Tibial artery (tissue), 4 donors: ENCODE measurements at places on chromosomes 7 and 10.

DNA sequence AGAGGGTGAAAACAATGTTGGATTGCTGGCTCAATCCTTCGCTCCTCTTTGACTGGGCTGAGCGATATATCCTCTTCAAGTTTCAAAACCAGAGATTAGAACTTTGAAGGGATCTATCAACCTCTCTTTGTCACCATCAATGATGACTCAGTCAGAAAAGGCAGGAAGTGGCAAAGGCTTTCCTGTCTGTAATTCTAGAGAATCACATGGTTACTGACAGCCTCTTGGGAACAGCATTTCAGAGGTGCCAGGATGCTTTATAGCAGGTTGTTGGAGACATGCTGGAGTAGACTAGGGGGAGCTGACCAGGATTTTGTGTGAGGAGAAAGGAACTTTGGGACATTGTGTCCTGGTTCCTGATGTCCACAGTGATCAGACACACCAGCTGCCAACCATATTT, 81.3 kb downstream of the PRKCQ start:
- DNase-seq: no peak

DNA sequence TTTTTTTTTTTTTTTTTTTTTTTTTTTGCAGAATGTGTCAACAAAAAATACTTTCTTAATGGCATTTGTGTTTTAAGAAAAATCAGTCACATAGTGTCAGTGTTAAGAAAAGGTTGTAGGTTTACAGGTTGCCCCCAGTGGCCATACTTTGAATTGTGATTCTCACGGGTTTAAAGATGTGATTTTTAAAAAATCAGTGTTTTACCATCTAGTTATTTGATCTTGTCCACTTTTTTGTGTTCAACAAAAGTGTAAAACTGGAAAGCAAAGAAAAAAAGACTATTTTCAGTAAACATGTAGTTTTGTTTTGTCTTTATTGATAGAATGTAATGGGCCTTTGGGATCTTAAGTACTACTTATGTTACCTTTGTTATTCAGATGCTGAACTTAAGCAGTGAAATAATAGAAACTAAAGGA, 25.7 kb downstream of the SUV39H2 start:
- DNase-seq: no peak

DNA sequence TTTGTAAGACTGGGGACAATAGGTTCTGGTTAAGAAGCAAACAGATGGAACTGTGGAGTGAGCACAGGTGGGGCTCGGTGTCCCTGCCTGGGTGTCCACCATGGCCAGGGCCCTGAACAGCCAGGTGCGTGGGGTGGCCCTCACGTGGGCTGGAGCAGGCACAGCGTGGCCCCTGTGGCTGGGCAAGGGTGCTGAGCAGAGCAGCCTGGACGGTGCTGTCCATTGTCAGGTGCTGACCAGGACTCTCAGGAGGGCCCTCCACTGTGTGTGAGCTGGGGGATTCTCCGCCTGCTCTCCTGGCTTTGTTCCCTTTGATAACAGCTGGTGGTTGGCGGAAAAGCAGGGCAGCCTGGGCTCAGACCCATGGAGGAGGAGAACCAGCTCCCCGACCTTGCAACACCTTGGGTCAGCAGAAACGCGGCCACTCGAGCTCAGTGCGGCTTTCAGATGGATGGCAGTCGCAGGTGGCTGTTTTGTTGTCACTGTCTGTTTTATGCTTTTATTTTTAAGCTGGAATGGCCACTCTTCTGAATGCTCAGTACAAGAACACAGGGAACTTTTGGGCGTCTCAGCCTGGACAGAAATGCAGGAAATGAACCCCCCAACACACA, 273.9 kb upstream of the ADARB2 start:
- DNase-seq: no peak

GRCh38 chr10:103232772-103233488, 12.8 kb upstream of the RPEL1 start:
- DNase-seq: no peak

DNA sequence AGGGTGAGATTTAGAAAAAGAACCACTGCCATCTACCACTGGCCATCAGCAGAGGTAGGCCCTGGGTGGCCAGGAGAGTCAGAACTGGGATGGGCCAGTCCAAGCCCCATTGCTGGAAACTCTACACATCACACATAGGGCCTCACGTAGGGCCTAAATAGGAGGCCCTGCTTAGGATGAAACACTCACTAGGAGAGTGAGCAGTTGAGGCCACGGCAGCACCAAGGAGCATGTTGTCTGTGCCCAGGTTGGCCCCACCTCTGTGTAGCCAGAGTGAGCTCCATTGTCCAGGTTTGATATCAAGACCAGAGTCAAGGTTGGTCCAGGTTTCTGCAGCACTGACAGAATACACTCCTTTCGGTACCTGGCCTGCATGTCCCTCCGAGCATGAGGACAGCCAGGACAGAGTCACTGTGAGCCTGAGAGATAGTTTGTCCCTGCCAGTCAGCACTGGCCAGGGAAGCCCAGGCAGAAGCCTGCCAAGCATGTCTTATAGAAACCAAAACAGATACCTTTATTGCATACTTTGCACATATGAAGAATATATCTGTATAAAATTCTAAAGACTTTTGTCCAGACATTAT, 77.9 kb upstream of the CAMK2B start:
- DNase-seq: no peak

GRCh38 chr10:24550680-24551079, 173.0 kb downstream of the ARHGAP21 start:
- DNase-seq: no peak

DNA sequence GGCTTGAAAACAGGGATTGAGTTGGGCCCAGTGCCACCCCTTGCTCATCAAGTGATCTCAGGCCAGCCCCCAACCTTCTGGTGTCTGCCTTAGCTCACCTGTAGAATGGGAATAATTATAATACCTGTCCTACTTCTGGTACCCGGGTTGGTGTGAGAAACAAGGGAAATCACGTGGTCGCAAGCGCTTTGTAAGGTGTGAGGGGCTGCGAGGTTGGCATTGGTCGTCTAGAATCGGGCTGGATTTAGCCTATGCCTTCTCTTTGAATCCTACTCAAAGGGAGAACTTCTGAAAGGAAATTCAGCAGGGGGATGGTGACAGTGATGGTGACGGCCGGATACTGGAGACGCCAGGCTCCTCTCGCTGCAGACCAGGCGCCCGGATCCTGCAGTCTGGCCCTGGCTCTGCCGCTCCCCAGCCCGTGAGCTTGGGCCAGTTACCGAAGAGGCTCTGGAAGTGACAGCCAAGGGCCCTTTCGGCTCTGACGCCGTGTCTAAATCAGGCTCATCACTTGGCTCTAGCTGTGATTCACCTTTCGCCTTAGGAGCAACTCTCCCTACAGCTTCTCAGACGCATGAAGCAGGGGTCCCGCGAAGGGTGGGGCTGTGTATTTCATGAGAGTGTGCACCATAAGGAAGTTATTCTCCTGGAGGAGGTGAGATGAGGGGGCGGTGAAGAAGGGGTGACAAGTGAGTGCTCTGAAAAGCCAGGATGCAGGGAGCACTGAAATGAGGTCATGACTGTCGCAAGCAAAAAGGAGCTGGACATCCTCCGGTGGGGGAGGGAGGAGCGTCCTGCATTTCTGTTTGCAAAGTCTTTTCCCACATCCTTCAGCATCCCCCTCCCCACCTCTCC, 4.0 kb upstream of the CREB5 start:
- DNase-seq: no peak

GRCh38 chr10:69397972-69398371, 18.7 kb downstream of the TACR2 start:
- no peak for DNase-seq

DNA sequence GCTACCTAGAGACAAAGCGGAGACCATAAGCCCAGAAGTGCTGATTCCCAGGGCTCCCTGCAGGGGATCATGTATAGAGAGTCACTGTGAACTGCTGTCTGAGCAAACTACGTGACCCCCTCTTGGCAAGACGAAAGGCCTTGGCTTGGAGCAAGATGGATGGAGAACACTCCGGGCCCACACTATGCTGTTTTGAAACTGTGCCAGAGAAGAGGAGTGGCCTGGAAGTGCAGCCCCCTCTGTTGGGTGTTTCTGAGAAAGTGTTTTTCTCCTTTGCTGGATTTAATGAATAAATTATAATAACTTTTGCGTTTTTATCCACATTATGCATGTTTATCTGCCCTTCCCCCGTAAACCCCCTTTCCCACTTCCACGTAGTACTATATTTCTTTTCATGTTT, 639.3 kb upstream of the GALNT17 start:
- no peak for DNase-seq

DNA sequence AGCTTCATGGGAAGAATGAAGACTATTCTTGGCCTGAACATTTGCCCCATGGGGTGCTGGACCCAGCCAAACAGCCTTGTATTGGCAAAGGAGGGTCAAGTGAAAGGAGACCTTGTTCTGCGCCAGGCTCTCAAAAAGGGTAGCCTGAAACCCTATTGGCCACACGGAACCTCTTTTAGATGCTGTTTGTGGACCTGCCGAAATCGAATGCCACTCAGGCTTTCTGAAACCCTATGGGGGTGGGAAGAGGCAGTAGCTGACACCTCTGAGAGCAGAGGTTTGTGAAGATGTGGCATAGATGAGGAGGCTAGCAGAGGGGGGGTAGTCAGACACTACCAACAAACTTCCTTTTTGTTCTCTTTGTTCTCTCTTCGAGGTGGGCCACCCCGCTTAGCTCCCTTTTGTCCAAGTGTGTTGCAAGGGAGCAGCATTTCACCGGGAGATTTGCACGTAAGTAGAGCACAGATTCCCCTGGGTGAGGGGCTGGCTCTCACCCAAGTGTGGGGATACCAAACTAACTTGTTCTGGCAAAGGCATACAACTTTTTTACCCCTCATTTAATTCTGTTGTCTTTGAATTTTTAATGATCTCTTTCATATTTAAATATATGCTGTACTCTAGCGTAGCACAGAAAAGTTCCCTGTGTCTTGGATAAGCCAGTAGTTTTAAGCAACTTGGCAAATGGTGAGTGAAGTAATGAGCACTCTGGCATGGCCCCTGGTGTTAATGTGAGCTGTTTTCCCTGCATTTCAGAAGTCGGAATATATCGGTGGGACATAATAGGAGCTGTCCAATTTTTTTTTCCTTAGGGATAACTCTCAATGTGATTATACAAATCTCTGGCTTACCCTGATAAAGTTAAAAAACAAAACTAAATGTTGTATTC, 107.7 kb downstream of the SEPTIN7 start:
- no peak for DNase-seq

DNA sequence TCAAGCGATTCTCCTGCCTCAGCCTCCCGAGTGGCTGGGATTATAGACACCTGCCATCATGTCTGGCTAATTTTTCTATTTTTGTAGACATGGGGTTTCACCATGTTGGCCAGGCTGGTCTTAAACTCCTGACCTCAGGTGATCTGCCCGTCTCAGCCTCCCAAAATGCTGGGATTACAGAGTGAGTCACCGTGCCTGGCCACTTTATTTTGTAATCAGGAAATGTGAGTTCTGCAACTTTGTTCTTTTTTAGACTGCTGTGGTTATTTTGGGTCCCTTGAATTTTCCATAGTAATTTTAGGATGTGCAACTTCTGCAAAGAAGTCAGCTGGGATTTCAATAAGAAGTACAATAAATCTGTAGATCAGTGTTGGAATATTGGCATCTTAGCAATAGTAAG, 96.8 kb downstream of the CYTH3 start:
- DNase-seq: peak; percentile 68

DNA sequence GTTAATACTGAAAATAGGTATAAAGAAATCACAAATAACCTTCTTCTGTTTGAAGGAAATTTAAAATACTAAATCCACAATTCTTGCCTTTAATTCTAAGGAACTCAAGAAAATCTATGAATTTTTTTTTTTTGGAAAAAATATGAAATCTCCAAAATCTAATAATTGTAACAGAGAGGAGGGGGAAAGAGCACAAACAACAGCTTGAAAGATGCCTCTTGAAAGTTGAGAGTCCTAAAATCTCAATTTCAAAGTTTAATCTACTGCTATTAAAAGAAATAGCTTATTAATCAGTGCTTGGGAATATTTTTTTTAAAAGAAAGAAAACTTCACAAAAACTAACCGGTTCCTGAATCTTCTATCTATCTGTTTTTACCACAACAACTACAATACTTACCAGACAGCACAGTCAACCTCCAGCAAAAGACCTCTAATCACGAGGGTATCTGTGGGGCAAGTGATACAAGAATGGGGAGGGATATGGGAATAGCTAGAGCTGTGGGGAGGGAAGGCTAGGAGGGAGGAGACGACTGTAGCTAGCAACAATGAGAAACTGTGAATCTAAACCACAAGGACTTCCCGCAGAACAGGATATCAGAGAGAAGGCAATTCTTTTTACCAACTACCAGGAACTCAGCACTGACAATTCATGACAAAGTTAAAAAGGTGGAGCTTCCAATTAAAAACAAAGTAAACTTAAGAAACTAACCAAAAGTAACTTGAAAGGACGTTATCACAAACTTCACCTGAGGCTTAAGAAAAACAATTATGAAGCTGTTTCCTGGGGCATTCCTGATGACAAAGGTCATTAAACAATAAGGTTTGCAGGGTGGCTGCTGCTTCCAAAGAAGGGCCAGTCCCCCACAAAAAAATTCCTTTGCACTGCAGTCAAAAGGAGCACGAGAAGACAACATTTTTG, at the start of gene USP54:
Gene USP54 (minus strand): TSS at position 462 of the 919 bp plus-strand sequence. CDS start 15,684 bp downstream, outside the sequence.
- DNase-seq: no peak

DNA sequence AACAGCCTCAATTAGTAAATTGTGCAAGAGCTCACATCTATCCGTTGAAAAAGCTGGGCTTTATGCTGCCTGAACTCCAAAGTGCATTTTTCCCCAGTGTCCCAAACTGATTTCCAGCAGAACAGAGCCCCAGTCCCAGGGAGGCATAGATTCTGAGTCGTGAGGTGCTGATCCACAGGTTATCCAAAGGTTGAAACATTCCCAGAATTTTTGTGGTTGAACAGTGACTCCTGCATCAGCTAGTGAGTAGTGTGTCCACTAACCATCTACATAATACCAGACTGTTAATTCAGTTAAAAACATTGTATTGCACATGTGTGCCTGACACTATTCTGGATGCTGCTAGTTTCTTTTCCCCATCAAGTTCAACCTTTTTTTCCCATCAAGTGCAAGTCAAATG, 761.5 kb downstream of the GATA3 start:
- DNase-seq: no peak

DNA sequence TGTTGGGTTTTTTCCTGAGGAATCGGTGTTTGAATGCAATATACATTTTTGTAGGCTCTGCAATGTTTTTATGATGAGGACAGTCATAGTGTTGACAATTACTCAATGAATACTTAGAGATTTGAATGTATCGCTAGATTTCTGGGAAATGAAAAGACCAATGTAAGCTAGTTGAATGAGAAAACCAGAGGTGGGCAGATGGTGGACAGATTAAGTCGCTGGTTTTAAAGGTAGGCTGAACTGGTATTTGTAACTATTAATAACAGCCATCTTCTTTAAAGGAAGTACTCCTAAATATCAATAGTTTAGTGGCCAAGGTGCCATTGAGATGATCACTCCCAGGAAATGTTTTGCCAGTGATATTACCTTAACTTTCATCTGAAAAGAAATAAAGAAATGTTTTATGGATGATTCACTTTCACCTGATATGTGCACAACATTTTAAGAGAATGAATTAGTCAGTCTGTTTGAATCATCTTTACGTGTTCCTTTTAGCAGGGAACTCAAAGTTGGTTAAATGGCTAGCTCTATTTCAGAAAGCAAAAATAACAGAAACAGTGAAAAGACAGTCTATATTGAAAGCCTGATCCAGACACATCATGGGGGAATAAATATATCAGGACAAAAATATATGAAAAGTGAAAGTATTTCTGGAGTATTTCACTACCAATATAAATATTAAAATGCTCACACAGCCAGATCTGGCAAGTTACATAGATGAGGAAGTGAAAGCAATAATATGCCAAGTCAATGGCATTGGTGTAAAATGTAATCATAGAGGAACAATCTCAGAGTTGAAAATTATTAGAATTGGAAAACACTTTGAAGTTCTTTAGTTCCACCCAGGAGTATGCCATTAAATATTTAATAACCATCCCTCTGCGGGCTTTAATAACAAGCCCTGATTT, 20.7 kb downstream of the MET start:
- DNase-seq: no peak
